Fibroblast of lung (primary cell): ENCODE measurements at places on chromosomes 12 and 14. TPM values are rescaled to one million over a fixed set of nuclear protein-coding genes. Genes with fewer than 3 reads are reported as not detected.
A peak's percentile ranks its signal among the peaks of the same experiment; 100 is the strongest.

Gene FOXN4
- total RNA-seq = not detected in 2 replicates

Gene EPS8
- 71.4 and 108 TPM in 2 replicates for total RNA-seq

Gene GPD1
- under 0.01 TPM in 1 of 2 replicates, not detected in the other for total RNA-seq

Gene TOMM20L
- total RNA-seq = not detected in 2 replicates

Gene SYCP3
- total RNA-seq = 0.17 and 0.26 TPM in 2 replicates

DNA sequence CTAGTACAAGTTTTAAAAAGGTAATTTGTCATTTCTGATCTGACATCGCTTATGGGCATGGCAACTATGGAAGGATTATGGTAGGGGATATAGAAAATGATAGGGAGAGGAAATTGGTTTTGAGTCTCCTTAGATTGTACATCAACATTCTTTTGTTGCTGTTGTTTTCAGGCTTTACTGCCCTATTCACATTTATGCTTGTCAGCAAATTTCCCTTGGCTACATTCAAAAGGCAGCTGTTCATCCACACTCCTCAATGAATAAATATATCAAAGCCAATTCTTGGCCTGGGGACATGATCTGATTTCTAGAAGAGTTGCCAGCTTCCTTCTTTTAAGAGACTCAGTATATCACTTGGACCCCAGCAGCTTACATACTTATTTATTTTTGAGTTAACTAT, 283.4 kb downstream of the CEP128 start:
- DNase-seq = no peak

GRCh38 chr12:122850695-122851350, 15.6 kb downstream of the HIP1R start:
- peak; percentile 71 for DNase-seq

GRCh38 chr14:67251573-67252226, 10.5 kb downstream of the PALS1 start:
- peak; percentile 24 for DNase-seq

DNA sequence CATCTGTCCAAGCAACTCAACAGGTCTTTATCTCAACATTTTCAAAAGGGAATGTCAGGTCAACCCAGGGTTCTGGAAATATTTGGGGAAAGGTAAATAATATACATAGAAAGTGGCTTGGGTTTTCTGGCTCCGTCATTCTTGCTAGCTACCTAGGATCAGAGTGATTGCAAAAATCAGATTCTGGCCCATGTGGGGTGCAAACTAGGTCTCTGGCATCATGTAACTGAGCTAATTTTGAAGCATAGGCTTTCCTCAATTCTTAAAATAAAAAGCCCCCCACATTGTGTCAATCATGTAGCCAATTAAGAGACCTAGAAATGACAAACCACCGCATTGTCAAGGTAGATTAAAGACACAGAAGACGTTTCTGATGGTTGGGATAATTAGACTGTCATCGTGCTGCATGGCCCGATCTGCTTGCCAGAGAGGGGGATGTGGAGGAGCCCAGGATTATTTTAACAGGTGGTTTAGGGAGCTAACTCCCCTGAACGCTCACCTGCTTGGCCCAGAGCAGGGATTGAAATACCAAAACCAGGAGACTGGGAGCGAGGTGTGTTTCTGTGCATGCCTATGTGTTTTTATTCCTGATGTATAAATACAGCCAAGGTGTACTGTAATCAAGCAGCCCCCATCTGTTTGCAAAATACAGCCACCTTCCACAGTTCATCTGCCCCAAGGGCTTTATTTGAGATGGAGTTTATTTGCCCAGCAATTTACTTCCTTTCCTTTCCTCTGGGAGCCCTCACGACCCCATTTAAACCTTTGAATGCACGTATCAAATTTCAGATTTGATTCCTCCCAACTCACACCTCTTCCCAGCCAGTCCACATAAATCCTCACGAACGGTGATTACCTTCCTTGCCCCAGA, 189.5 kb downstream of the TTC8 start:
- no peak for DNase-seq

- no peak for DNase-seq
These were observed 112.8 kb upstream of the IGF1 start for GRCh38 chr12:102593134-102593533.

DNA sequence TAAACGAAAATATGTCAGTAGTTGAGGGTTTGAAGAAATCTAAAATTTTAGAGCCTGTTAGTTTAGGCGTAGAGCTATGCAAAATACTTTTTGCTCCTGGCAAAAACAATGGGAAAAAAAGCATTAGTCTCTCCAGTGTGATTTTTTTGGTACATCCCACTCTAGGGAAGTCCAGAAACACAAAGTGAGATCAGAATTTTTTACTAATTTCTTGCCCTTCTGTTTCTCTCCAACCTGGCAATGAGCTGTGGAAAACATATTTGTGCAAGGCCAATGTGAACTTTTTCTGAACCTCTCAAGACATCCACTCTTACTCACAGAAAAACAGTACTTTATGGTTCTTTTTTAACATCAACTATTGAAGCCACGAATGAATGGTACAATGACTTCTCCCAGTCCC, 56.9 kb upstream of the DCN start:
- DNase-seq = peak; percentile 18

GRCh38 chr14:105143451-105144025, 25.0 kb downstream of the JAG2 start:
- no peak for DNase-seq

DNA sequence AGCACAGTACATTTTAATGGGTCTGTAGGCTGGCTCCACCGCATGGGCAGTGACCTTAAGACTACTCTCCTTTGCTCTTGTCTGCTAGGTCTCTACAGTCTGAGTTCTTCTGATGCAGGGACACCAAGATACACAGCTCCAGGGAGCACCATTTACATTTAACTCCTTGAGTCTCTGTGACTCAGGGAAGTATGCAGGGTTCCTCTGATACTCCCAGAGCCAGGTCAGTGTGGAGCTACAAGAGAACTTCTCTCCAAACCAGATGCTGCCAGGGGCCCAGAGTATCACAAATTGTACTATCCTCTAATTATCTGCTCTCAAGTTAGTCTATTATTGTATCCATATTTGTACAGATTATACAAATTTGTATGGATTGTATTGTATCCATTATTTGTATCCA, 15.2 kb downstream of the ZFP36L1 start:
- DNase-seq = no peak

- no peak for DNase-seq
These were observed 576.3 kb downstream of the KCNH5 start for GRCh38 chr14:62468946-62469345.

DNA sequence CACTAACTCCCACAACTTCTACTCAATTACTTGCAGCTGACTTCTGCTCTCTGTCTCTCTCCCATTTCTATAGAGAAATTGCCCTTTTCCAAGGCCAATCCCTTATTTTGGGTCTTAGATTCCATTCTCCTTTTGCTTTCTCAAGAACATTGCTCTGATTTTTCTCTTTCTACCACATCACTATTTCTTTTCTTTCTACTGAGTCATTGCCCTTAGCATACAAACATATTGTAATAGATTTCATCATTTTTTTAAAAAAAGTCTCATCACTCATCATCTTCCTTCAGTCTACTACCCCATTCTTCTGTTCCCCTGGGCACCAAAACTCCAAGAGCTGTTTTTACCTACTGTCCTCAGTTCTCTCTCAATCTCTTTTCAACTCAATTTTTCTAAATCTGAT, 4.4 kb upstream of the KCNA1 start:
- no peak for DNase-seq

DNA sequence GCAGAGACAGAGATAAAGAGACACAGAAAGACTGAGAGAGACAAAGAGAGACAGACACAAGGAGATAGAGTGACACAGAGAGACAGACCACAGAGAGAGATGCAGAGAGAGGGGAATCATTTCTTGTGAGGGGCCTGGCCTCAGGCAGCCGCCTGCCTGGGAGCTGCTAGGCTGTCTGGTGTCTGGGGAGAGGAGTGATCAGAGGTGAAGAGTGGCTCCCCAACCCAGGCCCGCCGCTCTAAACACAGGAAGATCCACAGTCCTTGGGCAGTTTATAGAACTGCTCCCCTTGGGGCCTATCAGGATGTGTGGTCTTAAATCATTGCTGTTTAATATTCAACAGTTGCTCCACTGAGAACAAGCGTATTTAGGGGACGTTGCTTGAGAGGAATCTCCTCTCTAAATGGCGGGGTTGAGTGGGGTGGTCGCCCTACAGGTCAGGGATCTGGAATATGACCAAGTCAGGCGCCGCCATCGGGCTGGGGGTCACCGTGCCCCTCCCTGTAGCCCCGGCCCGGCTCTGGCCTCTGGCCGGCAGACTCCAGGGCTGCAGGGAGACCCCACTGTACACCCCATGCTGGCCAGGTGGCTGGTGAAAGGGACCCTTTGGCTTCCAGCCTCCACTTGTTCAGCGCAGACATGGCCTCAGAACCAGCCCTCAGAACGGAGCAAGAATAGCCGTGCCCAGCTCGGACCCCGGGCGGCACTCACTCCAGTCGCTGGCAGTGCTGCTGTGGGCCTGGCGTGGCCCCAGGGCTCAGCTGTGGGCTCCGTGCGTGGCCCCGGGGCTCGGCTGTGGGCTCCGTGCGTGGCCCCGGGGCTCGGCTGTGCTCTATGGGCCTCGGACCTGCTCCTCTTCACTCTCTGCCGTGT, 89.4 kb downstream of the GALNT9 start:
- no peak for DNase-seq

GRCh38 chr12:104197264-104197663, 18.3 kb upstream of the TXNRD1 start:
- DNase-seq = peak; percentile 45

DNA sequence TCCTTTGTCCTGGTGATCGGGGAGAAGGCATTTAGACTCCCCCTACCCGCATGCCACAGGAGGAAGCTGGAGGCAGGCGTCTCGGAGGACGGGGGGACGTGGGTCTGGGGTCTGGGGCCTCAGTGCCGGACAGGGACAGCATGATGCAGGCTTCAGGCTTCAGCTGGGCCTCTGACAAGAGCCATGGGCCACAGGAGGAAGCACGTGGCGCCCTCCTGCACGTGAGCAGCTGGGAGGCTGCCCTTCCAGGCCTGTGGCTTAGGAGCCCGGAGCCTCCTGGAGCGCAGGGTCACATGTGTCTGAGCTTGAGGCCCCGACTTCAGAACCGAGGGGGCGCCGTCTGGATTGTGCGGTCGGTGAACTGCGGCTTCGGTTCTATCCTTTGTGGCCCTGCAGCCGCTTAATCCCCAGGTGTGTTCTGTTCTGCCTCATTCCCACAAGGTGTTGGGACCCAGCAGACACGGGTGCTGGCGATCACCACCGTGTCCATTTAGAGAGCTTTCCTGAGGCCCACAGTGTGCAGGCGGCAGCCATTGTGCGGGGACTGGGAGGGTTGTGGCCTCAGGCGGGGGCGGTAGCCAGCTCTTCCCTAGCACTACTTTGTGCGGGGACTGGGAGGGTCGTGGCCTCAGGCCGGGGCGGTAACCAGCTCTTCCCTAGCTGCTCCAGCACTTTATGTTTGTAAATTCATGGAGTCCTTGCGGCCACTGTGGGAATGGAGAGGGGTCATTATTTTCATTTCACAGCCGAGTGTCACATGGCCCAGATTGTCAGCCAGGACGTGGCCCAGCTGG, 150.2 kb downstream of the ADGRD1 start:
- no peak for DNase-seq

DNA sequence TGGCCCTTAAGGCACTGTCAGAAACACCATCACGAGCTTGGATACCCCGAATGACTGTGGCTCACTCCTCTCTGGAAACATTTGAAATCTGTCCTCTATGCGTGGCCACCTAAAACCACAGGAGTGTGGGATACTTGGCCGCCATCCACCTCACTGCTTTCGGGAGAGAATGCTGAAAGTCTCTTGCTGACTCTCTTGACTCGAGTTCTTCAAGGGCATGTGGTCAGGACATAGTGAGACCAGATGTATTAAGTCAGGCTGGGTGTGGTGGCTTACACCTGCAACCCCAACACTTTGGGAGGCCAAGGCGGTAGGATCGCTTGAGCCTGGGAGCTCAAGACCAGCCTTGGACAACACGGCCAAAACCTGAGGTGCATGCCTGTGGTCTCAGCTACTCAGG, 174.7 kb upstream of the ALG10B start:
- DNase-seq = no peak

DNA sequence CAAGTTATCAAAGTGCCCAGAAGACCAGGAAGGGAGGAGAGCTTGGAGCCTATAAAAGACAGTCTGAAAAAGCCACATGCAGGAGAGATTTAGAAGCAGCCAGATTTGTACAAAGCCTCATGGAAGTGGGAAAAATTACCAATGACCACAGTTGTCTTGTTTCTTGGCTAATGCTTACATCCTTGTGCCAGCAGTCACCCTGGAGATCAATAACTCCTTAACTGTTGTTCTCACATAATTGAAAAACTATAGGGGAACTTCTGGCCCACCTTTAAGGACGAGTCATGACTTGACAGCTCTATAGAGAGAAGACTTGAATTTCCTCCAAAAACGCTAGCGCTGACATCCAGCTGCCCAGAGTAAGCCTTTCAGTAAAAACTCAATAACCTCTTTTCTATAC, 313.1 kb downstream of the GALC start:
- DNase-seq = no peak

- DNase-seq = peak; percentile 16
These were observed 349 bp downstream of the CDC42BPB start for GRCh38 chr14:103057028-103057371.

- DNase-seq = no peak
These were observed 104.7 kb downstream of the RFLNA start for GRCh38 chr12:124399622-124400021.

GRCh38 chr12:4164559-4165558, 108.7 kb upstream of the CCND2 start:
- peak; percentile 73 for DNase-seq

- no peak for DNase-seq
These were observed 32.5 kb downstream of the SRGAP1 start for GRCh38 chr12:63876980-63877379.

DNA sequence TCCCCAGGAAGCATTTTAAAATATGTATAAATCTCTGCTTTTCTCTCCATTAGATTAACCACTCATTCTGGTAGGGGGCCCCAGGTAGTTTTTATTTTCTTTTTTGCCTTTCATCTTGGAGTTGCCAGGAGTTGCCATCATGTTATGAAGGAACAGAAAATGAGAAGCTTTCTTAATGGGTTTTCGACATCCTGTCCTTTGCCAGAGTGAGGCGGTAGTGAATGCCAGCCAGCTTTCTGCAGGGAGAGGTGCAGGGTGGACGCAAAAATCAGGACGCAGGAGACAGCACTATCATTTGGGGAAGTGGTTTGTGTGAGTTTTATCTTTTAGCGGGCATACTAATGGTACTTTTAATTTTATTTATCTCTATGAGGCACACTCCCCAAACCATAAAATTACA, 1.7 kb downstream of the RASSF8 start:
- peak; percentile 50 for DNase-seq

- no peak for DNase-seq
These were observed 232.9 kb upstream of the TMTC1 start for GRCh38 chr12:30016540-30017055.

GRCh38 chr14:54219261-54220070, 177.3 kb upstream of the CDKN3 start:
- no peak for DNase-seq

- DNase-seq = no peak
These were observed 424.0 kb downstream of the ZFP36L1 start for GRCh38 chr14:68368850-68369249.

GRCh38 chr12:54292931-54293241, 7.9 kb downstream of the NFE2 start:
- DNase-seq = no peak

GRCh38 chr12:69196302-69197288, 42.8 kb upstream of the CPSF6 start:
- no peak for DNase-seq
